Stomach (tissue), 19 donors: ENCODE measurements at places on chromosomes 11 and 22. TPM values are rescaled to one million over a fixed set of nuclear protein-coding genes. Genes with fewer than 3 reads are reported as not detected.

Gene OR6T1
- polyA plus RNA-seq: not detected

Gene OR4D11
- not detected for polyA plus RNA-seq

Gene FDX1
- 18.3 TPM for polyA plus RNA-seq

Gene GLYATL2
- polyA plus RNA-seq: 1.1 TPM

Gene OR2AG1
- not detected for polyA plus RNA-seq

Gene CABP7
- polyA plus RNA-seq: not detected
